Body of pancreas (tissue), 4 donors: ENCODE measurements at places on chromosomes 5 and 9. TPM values are rescaled to one million over a fixed set of nuclear protein-coding genes. Genes with fewer than 3 reads are reported as not detected.

Gene WDR38
- not detected for total RNA-seq

Gene MSX2
- not detected for total RNA-seq

Gene GALNT12
- 53.1 TPM for total RNA-seq

Gene TAF11L2
- not detected for total RNA-seq

Gene SLC4A9
- total RNA-seq = not detected

Gene CCDC152
- not detected for total RNA-seq

Gene MYORG
- total RNA-seq = 11.2 TPM
